Femur (tissue), 1 donor: ENCODE measurements at places on chromosomes 1 and 21.

GRCh38 chr1:12525311-12526181 is 92.5 kb downstream of the DHRS3 start:
- no peak for DNase-seq

DNA sequence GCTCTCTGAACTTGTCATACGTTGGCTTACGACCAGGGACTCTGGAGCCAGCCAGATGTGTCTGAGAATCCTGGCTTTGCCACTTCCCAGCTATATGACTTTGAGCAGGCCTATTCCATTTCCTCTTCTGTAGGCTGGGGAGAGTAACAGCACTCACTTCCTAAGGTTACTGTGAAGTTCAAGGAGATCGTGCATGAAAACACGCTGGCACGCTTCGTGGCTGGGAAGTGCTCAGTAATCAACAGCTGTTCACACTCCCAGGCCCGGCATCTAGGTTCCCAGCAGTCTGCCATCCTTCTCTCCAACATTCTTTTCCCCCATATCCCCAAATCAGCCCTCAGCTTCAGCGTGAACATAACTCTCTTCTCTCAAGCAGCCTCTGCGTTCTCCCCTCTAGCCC is 2.0 kb downstream of the ASCL5 start:
- no peak for DNase-seq

- no peak for DNase-seq
These were observed 38.6 kb upstream of the EDN2 start for GRCh38 chr1:41523071-41523470.

- no peak for DNase-seq
These were observed 216.6 kb upstream of the EDN2 start for GRCh38 chr1:41700986-41701535.

GRCh38 chr21:36186081-36186480 is 29.5 kb downstream of the DOP1B start:
- no peak for DNase-seq

DNA sequence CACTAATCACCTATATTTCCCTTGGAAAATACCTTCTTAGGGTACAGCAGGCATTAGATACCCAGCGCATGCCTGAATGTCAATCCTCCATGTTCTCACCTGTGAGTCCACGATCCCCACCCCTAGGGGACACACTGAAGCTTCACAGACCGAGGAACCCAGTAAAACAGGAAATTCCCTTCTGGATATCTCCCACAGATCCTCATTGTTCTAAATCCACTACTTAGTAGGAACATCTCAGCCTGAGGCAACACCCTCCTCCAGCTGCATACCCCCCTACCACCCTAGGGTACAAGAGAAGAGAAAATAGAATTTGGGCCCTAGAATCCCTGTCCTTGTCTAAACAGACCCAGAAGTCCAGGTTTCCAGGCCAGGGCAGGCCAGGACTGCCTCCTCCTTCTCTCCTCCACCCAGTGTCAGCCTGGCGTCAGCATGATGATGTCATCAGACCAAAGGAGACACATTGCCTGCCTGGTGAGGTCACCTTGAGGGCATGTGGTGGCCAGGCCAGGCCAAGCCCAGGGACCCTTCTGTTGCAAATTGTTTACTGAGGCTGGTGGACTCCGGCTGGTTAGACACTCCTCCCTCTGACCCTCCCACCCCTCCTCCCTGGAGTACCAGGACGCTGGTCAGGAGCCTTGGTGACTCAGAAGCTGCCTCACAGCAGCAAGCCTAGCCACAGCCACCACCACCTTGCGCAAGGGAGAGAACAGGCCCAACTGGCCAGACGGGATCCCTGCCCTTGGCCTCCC is 6.2 kb downstream of the NECTIN4 start:
- peak; percentile 43 for DNase-seq

DNA sequence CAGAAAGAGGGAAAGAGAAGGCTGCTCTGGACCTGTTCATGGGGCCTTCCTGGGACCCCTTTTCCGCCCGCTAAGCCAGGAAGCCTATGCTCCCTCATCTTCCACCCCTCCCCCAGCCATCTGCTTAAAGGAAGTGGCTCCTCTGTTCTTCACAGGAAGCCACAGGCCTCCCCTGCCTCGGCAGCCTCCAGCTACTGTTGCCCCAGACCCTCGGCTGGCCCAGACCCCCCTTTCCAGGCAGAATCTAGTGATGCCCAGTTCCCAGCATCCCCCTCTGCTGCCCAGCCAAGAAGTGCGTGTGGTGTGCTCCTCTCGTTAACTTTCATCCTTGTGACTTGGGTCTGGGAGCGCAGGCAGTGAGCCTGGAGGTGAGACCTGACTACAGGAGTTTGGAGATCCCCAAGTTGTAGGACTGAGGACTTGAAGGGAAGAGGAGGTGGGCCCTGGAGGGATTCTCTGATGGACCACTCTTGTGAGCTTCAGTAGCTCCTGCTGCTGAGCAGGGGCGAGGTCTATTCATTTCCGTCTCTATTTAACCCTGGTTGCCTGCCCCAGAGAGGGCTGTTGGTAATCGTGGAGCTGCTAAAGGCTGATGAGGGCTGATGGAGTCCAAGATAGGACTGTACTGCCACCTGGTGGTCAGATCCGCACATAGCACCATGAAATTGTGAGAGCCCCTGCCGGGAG is 9.1 kb downstream of the IFI6 start:
- peak; percentile 91 for DNase-seq

DNA sequence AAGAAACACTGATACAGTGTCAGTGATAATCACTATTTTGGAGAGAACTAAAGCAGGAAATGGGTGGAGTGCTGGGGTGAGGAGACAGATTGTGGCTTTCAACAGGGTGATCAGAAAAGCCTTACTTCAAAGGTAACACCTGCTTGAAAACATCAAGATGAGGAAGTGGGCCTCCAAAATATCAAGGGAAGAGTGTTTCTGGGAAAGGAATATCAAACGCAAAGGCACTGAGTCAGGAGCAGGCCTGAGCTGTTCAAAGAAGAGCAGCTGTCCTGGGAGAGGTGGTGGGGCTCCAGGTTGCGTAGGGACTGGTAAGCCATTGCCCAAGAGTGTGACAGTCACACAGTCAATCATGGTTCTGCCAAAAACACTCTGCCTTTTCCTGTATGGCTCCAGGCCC is 47.1 kb upstream of the ATP1A1 start:
- DNase-seq, result no peak

- no peak for DNase-seq
These were observed 17.8 kb downstream of the SCAF4 start for GRCh38 chr21:31713973-31714740.

DNA sequence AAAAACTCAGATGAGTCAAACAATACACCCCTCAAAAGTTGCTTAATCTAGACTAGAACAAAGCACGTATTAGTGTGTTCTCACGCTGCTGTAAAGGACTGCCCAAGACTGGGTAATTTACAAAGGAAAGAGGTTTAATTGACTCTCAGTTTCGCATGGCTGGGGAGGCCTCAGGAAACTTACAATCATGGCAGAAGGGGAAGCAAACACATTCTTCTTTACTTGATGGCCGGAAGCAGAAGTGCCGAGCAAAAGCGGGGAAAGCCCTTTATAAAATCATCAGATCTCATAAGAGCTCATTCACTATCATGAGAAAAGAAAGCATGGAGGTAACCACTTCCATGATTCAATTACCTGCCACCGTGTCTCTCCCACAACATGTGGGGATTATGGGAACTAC is 10.1 kb downstream of the JAM2 start:
- no peak for DNase-seq

GRCh38 chr1:4634156-4634792 is 20.1 kb upstream of the AJAP1 start:
- DNase-seq, result no peak

DNA sequence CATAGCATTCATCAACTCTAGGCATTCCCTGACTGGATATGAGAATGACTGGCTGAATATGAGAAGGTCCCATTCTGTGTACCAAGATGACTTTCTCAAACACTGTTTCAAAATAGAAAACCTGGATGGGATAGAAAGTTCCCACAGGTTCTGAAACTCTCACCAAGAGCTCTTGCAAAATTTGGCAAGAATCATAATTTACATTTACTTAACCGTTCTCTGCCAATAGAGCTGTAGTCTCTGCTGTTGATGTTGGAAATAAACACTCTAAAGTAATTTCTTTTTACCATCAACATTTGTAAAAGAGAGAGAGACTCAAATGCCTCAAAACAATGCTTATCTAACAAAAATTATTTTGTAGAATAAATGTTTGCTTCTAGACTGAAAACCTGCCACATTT is 221.1 kb downstream of the LMO4 start:
- no peak for DNase-seq

GRCh38 chr21:46314441-46315020 is 9.1 kb downstream of the C21orf58 start:
- no peak for DNase-seq

GRCh38 chr1:45205011-45205909 is 1.1 kb downstream of the ZSWIM5 start:
- DNase-seq, result peak; percentile 50

GRCh38 chr1:105664495-105664894 is 1392.0 kb upstream of the PRMT6 start:
- no peak for DNase-seq

GRCh38 chr21:34906401-34906800 is 142.7 kb downstream of the RUNX1 start:
- DNase-seq, result no peak
